CMK (cell line): ENCODE measurements at places on chromosomes 4 and X.

- no peak for DNase-seq
Measured at GRCh38 chr4:8155048-8155447, 3.6 kb downstream of the ABLIM2 start.

- DNase-seq: no peak
Measured at GRCh38 chr4:148141501-148141900, 300.7 kb downstream of the NR3C2 start.

GRCh38 chr4:183352546-183352945 lies 30.3 kb upstream of the CLDN24 start:
- no peak for DNase-seq

DNA sequence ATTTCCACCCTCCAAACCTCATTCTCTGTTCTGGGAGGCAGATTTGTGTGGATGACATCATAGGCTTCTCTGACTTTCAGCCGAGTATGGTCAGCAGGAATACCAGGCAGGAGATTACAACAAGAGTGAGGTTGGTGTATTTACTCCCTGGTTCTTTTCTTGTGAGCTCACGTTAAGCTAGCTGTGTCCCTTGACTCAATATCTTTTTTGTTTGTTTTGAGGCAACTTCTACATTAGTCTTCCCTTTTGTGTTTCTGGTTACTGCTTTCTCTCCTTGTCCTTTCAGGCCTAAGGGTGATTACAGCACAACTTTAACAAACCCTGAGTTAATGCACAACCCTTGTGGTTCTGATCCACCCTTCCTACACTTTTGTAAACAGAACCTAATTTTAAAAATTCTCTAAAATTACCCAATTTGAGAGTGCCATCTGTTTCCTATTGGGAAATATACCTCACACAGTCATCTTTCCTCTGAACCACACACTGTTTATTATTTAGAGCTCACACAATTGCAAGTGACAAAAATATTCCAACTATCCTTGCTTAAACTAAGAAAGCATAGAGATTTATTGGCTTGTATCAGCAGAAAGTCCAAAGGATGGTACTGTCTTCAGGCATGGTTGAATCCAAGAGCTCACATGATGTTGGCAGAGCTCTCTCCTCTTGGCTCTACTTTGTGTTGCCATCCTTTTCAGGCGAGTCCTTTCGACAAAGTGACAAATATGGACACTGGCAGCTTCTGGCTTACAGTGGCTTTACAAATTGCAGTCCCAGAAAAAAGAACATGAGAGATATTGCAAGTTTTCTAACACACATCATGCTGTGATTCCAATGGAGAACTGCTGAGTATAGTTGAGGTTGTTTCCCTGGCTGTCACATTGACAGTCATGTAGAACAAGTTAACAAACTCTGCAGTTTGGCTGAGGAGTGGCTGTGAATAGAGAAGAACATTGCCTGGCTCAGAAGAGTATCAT lies 150.5 kb upstream of the DDIT4L start:
- no peak for DNase-seq

DNA sequence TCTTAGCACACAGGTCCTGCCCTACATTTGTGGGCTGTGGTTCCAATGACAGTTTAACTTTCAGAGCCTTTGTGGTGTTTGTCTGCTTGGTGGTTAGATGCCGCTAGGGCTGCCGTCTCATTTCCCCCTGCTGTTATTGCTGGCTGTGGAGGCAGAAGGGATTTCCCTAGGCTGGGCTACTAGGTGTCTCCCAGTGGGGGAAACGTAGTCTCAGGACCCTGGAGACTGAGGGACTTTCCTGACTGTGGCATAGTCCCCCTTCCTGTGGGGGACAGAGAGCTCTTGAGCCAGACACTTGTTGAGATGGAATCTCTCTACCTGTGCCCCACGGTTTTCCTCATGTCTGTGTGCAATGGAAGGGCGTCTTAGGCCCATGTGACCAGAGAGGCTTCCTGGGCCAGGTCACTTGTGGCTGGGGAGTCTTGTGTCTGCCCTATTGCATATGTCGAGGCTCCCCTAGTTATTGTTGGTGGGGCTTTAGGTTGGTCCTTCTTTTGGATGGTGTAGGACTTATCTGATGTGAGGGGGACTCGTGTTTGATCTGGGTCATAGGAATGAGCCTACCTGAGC lies 68.2 kb downstream of the ARHGAP10 start:
- DNase-seq: no peak

- no peak for DNase-seq
Measured at GRCh38 chrX:1788300-1788911, 173.5 kb downstream of the ASMT start.

GRCh38 chr4:182873726-182874125 lies 43.5 kb downstream of the DCTD start:
- DNase-seq: no peak

DNA sequence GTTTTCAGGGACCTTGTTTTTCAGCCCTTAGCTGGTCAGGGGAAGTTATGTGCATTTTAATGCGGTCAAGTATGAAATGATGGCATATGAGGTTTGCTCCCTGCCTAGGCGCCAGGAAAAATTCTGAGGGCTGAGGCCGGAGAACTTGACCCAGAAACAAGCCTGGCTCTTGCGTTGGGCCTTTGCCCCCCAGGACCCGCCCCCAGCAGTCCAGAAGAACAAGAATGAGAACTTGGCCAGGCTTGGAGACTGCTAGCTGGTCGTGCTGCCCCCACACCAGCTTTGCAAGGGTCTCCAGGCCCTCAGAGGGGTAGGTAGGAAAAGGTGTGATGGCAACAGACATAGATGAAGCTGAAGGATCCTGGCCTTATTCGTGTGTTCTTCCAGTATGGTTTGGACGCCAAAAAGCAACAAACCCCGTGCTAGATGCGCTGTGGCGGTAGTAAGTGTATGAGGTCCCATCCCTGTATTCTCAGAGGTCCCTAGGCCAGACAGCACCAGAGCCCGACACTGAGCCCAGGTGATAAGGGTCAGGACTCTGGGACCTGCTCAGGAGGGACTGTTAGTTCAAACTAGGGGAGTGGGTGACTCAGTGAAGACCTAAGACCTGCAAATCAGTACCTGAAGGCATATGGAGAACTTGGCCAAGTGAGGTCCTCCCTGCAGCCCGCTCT lies 10.5 kb downstream of the NKX3-2 start:
- DNase-seq: no peak

DNA sequence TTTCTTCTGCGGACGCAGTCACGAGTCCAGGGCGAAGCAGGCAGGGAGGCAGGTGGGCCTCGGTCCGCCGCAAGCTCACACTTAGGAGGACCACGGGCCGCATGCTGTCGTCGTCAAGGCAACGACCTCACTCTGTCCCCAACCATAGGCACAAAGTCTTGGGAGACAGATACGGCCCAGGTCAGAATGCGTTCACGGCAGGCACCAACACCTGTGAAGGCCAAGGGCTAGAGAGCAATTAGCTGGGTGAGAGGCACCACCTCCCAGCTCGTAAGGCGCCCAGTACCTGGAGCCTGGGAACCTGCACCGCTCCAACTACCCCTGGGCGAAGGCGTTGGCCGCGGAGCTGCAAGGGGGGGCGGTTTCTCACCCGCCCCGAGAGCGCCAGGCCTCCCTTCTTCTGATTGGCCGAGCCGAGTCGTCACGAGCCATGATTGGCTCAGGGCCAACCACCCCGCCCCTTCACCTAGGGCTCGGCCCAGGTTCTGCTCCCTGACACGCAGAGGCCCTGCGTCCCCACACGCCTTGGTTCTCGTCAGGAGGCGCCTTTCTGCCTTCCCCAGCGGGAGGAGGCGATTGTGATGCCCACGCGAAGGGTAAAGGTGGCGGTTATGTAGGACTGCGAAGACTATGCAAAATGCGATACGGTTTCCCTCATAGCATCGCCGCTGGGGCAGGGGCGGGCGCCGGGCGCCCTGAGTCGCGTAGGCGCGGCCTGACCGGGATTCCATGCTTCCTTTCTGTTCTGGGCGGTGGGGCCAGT lies at the start of gene CDKL2:
Gene CDKL2 (minus strand): TSS at position 355 of the 763 bp plus-strand sequence. CDS start 4,540 bp downstream, outside the sequence.
- no peak for DNase-seq

GRCh38 chr4:17704020-17704650 lies 77.3 kb downstream of the FAM184B start:
- DNase-seq: no peak

DNA sequence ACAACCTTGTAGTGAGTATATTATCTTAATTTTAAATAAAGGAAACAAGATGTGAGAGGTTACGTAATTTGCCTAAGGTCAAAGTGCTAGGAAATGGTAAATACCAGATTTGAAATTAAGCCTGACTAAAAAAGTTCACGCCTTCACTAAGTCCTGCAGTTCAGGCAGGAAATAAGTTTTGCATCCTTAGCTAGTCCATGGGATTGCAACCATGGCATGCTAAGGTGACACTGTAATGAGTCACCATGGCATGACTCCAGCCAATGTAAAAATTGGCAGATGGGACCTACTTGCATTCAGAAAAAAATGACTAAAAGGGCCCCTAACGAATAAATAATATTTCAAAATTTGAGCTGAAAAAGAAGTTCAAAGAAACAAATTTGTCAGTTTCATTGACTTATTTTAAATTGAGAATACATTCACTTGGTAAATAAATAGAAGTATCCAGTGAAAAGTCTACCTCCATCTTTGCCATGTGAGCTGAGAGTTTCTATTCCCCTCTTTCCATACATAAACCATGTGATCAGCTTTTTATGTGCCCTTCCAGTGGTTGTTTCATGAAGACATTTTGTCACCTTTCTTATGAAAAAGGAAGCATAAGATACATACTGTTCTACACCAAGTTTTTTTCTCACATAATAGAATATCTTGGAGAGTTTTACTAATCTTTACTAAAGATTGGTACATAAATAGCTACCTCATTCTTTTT lies 72.4 kb downstream of the ANKRD50 start:
- no peak for DNase-seq

GRCh38 chr4:72505314-72505744 lies 63.7 kb downstream of the ADAMTS3 start:
- DNase-seq: peak; percentile 30

DNA sequence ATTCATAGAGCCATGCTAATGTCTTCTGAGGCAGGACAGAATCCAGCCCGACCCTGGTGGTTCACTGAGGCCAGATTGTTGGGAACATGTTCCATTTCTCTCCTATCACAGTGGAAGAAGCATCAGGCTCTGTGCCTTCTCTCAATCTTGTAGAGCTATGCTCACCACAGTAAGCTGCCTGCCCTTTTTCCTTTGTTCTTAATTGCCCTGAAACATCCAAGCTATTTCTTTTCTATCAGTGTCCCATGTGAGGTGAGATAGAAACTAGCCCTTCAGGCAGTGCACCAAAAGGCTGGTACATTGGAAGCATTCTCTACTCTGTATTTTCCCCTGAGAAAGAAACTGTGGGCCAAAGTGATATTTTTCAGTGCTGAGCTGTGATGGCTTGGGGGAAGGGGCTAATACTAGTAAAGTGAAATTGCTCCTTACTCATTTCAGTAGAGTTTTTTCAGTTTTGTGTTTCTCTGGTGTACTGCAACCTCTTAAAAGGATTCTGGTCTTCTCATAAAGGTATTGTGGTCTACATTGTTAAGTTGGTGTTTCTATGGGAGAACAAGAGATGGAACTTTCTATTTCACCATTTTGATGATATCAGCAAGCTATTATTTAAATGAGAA lies 611.2 kb downstream of the RPA4 start:
- no peak for DNase-seq

DNA sequence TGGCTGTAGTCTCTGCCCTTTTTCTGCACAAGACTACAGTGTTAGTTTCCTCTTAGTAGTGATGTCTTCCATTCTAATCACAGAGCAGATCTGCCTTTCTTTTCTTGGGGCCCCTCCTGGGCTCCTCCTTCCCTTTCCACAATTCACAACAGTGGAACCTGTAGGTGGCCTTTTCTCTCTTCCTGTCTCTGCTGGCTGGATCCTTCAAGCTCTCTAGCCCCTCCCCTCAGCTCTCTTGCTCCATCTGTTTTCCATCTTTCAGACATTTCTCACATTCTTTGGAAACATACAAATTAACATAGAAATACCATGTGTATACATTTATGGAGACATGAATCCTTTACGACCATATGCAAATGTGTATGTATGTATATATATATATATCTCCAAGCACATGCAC lies 304 bp upstream of the SPIN2A start:
- no peak for DNase-seq

- no peak for DNase-seq
Measured at GRCh38 chr4:167713756-167714155, 378.6 kb upstream of the ANXA10 start.

GRCh38 chr4:74087481-74087880 lies 11.5 kb downstream of the CXCL2 start:
- no peak for DNase-seq
